ENCODE measurements at places on chromosomes 2 and 18.

- no peak for DNase-seq
Observed at GRCh38 chr2:207983641-207984042, 41.7 kb downstream of the PLEKHM3 start.

DNA sequence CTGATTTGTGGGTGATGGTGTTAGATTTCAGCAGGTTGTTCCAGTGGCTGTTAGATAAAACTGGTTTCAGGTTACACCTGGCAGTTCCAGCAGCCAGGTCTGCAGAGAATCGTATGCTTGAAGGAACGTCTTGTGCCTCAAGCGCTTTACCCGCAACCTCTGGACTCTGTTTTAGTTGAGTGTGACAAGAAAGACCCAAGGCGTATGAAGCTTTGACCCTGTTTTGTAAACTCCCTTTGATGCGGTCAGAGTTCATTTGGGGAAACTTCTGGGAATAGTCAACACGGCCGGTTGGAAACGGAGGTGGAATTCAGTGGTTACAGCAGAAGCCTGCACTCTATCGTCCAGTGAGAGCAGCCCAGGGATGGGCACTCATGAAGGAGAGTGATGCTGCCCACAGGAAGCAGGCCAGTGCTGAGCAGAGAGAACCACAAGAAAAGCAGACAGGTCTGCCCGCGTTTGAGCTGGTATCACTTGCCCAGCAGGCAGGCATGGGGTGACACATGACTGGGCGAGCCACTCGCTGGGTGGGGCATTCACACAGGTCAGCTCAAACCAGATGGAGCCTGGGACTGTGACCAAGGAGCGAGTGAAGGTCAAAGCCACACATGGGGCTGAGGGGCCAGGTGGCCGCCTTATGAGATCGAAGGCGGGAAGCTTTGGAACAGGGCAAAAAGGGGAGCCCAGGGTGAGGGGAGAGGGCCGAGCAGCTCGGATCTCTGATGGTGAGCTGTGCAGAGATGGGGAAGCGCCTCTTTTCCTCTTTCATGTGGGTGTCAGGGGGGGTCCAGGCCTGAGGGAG lies 99.6 kb upstream of the MBOAT2 start:
- no peak for DNase-seq

- DNase-seq, result no peak
Observed at GRCh38 chr2:238382381-238382781, 44.3 kb upstream of the ASB1 start.

- DNase-seq, result no peak
Observed at GRCh38 chr2:3839476-3839875, 136.1 kb downstream of the DCDC2C start.

GRCh38 chr2:230944123-230944653 lies 19.1 kb upstream of the GPR55 start:
- no peak for DNase-seq
